ENCODE measurements at places on chromosomes 3 and 15.

GRCh38 chr3:155664925-155665695 lies 79.8 kb downstream of the PLCH1 start:
- no peak for DNase-seq

- DNase-seq, result peak; percentile 46
Observed at GRCh38 chr3:183515968-183516851, 39.3 kb downstream of the KLHL6 start.

- no peak for DNase-seq
Observed at GRCh38 chr3:61194892-61195538, 56.2 kb downstream of the FHIT start.

- no peak for DNase-seq
Observed at GRCh38 chr15:86063356-86064095, 16.1 kb upstream of the AGBL1 start.

DNA sequence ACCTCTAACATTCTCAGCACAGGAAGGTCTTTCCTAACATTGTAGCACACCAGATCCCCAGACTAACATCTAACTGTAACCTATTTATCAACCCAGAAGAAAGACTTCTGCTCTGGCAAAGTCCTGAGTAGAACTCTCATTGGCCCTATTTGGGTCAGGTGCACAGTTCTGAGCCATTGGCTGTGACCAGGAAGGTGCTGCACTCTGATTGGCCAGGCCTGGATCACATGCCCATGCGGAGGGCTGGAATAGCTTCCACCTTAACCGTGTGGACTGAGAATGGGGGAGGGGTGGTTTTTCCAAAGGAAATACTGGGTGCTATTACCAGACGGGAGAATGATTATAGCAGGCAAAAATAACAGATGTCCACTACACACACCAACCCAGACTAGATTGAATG lies 11.5 kb downstream of the FEZF2 start:
- no peak for DNase-seq

GRCh38 chr3:159829056-159829455 lies 159.6 kb upstream of the IL12A start:
- no peak for DNase-seq

GRCh38 chr15:83082730-83083386 lies 15.8 kb upstream of the BTBD1 start:
- DNase-seq, result no peak

- no peak for DNase-seq
Observed at GRCh38 chr15:98484914-98485313, 163.4 kb upstream of the IGF1R start.

- no peak for DNase-seq
Observed at GRCh38 chr15:29456255-29456654, 186.6 kb upstream of the NSMCE3 start.

DNA sequence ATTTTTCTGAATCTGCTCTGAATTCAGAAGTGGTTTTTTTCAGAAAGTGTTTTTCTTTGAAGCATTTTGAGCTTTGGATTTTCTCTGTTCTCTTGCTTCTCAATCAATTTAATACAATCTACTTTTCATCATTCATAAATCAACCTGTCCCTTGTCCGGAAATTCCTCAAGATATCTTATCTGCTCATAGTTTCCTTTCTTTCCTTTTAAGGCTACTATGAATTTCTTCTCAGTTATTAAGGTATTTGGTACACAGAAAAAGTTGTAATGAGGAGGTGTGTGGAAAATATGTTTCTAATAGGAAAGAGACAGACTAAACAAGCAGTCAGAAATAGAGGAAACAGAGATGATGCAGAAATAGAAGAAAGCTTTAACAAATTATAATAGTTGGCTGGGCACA lies 14.4 kb downstream of the CGGBP1 start:
- no peak for DNase-seq

DNA sequence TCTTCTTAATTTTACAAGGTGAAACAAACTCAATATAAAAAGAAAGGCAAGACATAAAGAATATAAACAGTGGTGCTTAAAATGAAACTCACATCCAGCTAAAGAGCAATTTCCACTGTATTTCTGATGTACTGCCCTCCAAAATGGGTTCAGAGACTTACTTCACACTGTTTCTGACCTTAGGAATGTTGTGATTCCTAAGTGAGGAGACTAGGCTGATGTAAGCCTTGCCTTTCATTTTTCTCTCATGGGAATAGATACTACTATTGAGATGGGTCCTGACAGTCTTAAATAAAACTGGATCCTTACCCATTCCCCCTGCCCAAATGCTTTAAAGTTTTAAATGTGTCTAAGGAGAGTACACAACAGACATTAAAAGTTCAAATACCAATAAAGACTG lies 86.9 kb downstream of the CBLB start:
- no peak for DNase-seq

GRCh38 chr3:37099469-37099868 lies 74.9 kb downstream of the LRRFIP2 start:
- no peak for DNase-seq

DNA sequence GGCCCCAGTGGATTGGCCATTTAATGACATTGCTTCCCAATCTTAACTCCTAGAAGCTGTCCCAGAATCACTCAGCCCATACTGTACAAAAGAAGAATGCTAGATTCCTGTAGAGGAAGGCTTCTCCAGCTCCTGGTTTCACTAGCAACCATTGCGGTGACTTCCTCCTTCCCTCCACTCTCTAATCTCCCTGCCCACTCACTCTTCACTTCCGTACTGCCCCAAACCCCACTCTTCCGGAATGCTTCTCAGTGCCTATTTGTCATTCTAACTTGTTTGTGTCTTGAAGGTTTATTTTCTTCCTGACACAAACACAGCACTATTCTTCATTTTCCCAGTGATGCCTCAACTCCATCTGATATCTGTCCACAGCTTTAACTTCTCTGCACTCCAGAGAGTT lies 97.1 kb upstream of the SPATA16 start:
- DNase-seq, result no peak

- DNase-seq, result no peak
Observed at GRCh38 chr3:195908694-195909581, 587 bp upstream of the TNK2 start.

- DNase-seq, result no peak
Observed at GRCh38 chr3:150680562-150680961, 23.2 kb downstream of the ERICH6 start.

- no peak for DNase-seq
Observed at GRCh38 chr3:77370413-77370812, 330.5 kb downstream of the ROBO2 start.

DNA sequence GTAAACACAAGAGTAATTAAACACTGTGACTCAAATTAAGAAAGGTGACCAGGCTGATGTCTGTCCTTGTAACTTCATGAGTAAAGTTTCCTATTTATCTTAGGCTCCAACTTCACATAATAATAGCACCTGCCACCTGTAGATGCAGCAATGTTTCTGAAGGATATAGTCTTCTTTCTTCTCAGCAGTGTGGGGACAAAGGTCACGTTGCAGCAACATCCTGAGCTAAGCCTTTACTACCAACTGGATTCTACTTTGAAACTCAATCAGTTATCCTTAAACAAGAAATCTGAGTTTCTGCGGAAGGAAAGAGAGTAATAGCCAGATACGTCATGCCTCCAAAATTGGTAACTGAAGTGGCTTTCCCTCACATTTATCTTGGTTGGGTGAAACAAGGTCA lies 253.1 kb downstream of the RBMS3 start:
- no peak for DNase-seq

- no peak for DNase-seq
Observed at GRCh38 chr3:14471016-14471415, 68.6 kb downstream of the SLC6A6 start.

DNA sequence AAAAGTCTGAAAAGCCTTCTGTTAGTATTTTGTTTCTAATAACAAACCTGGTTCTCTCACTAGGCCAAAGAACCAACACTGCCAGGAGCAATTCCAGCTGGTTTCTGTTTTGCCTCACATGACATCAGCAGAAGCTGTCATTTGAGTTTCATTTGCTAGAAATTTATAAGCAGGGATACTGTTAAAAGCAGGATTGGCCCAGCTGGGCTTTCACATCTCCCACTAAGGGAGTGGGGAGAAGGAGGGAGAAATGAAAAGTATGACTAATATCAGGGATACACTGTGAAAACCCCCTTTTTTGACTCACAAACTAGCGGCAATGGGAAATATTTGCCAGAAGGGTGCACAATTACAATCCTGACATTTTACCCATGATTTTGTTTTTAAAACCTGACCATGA lies 5.3 kb downstream of the CCDC80 start:
- DNase-seq, result no peak

DNA sequence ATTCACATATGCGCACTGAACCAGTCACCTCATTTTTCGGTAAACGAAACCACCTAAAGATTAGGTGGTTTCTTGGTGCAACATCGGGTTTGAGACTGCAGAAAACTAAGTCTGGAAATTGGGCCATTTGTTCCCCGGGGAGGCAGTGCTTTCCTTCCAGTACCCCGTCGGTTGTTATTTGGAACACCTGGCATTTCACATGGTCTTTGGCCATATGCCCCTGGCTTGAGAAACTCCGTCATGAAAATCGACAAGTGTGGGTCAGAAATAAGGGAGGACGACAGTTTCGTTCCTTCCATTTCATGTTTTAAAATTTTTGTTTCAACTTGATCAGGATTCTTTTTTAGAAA lies 544 bp upstream of the GATM start:
- no peak for DNase-seq

DNA sequence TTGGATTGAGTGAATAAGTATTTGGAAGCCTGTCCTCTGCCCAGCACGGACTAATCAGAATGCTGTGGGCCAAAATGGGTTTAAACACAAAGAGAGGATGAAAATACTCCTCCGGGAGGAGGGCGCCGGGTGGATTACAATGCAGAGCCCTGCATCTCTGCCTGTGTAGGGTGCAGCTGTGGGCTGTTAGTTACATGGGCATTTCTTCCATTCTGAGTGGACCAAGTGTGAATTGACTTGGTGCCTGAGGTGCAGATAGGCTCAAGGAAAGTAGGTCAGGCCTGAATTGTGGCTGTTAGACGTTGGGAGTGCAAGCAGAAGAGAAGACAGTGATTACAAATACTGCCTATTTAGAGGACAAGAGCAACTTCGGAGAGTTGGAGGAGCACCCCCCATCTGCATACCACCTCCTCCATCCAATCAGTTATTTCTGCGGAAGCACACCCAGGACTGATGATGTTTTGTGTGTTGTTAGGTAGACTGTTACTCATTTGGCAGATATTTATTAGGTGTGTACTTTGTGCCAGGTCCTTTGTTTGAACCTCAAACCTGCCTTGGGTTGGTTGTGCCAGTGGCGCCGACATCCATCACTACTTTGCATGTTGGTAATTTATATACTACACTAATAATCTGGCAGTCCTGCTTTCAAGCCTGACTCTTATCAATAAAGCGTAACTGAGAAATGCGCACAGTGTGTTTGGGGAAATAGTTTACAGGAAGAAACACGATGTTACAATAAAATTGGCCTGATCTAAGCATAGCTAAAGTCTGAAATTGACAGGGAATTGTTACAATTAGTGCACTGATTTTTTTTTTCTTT lies 33.0 kb downstream of the PTPRG start:
- no peak for DNase-seq

DNA sequence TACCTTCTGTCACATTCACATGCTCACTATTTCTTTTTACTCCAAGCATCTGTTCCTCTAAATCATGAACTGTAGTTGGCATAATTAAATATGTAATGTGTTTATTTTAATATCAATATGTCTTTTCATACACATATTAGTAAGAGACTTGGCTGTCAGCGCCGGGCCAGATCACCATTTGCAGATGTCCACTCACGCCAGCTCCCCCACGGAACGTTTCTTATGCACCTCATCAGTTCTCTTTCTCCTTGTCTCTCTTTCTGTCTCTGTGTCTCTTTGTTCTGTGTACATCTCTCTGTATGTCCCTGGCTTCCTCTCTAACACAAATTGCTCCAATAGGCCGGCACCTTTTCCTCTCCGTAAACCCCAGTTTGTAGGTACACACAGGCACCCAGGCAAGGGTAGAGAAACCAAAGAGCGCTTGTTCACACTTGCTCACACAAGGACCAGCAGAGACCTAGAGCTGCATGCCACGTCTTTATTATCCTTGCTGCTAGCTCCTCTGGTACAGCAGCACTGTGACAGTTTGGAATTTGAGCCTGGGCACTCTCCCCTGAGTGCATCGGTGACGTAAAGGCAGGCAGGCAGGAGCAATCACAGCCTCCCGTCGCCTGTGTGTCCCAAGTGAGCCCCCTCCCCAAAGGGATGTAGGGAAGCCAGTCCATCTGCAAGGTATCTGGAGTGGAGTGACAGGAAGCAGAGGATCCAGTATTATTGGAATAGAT lies 40.4 kb downstream of the CACNA1D start:
- no peak for DNase-seq

GRCh38 chr3:72204452-72204851 lies 419.5 kb upstream of the PROK2 start:
- DNase-seq, result no peak

- DNase-seq, result no peak
Observed at GRCh38 chr3:6989608-6990291, 128.8 kb downstream of the GRM7 start.

DNA sequence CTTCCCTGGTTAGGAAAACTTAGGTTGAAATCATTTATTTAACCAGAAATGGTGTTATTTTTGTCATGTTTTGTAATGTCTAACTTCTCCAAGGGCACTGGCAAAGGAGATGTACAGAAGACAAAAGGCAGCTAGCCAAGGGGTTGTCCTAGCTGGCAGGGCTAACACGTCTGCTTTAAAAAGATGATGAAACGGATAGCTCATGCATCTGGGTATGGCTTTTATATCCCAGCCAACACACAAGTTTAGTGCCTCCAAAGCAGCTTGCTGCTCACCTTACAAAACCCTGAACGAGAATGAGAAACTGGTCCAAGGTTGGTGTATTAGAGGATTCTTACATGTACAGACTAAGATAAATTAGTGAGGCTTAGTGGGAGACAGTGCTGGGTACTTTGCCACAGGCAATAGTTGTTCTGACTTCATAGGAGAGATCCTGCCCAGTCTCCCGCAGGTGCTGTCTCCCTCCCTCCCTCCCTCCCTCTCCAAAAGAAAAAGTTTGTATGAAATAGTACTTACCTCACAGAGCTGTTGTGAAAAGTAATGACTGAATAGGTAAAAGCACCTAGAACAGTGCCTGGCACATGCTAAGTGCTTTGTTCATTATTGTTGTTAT lies 47.8 kb downstream of the KCNMB2 start:
- DNase-seq, result no peak

GRCh38 chr3:171497468-171497867 lies 37.3 kb upstream of the TNIK start:
- DNase-seq, result no peak

DNA sequence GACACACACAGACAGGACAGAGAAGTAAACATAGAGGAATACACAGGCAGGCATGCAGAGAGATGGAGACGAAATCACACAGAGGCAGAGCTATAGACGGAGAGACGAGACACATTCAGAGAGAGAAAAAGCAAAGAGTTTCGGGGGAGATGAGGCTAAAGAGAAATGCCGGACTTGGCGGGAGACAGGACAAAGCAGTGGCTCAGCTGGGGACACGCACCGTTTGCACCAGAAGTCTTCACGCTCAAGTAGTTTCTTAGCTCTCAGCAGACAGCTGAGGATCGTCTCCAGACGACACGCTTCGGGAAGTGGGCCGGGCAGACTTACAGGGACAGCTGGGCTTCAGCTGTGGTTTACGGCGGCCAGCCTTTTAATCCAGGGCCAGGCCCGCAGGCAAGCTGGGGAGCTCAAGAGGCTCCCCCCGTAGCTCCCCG lies 56.2 kb upstream of the DLG1 start:
- DNase-seq, result no peak

Measured in stimulated activated CD8-positive, alpha-beta memory T cell treated with anti-CD3 and anti-CD28 coated beads, Interleukin-4, amount 100 ng/mL, for 1 hour (primary cell).